ENCODE measurements at places on chromosomes 2 and 18.

DNA sequence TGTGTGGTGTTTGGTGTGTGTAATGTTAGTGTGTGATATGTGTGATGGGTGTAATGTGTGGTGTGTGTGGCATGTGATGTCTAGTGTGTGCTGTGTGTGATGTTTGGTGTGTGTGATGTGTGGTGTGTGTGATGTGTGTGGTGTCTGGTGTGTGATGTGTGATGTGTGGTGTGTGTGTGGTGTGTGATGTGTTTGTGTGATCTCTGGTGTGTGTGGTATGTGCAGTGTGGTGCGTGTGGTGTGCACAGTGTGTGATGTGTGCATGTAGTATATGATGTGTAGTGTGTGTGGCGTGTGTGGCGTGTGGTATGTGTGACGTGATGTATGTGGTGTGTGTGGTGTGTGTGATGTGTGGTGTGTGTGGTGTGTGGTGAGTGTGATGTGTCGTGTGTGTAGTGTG, 150.3 kb downstream of the TMEM18 start:
- DNase-seq = no peak

DNA sequence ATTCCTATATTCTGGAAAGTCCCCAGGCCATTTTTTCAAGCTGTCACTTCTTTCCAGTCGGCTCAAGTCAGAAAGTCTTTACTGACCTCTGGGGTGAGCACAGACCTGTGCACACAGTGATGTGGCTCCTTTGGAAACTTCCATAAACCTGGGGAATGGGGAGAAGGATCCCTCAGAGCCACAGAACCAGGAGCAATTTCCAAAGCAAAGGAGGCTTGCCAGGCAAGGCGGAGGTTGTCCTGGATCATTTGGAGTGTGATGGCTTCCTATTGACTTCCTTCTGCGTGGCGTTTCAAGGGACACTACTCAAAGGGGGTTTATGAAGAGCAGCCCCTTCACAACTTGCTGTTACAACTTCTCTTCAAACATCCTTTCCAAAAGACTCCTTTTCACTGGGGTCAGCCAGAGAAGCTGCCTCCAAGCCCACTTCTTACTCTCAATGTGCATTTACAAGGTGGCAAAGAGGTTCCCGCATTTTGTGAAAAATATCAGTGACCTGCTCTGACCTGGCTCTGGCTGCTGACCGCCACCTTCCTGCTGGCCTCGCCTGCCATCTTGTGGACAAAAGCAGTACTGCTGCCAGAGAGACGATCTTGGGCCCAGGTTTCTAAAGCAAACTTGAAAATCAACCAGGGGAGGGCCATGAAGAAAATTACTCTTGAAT, 18.2 kb upstream of the TMEM247 start:
- no peak for DNase-seq

- DNase-seq = no peak
These were observed 34.7 kb upstream of the DLX1 start for GRCh38 chr2:172050479-172051125.

DNA sequence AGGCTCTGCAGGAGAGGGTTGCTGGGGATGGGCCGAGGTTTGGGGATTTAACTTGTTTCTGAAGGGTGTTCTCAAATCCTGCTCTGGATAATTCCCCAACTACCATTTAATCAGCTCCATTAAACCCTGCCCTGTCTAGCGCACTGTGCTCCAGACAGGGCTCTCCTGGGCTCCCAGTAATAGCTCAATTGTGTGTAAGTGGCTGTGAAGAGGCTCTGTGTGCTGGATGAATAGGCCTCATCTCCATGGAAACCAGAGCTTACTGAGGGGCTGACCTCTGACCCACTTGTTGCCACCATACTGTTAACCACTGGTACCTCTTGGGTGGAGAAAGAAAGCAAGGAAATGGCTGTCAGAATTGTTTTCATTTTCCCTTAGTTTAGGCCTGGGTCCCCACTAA, 92.9 kb downstream of the TGOLN2 start:
- no peak for DNase-seq

GRCh38 chr2:176544991-176545956, 276.0 kb downstream of the MTX2 start:
- DNase-seq = no peak

DNA sequence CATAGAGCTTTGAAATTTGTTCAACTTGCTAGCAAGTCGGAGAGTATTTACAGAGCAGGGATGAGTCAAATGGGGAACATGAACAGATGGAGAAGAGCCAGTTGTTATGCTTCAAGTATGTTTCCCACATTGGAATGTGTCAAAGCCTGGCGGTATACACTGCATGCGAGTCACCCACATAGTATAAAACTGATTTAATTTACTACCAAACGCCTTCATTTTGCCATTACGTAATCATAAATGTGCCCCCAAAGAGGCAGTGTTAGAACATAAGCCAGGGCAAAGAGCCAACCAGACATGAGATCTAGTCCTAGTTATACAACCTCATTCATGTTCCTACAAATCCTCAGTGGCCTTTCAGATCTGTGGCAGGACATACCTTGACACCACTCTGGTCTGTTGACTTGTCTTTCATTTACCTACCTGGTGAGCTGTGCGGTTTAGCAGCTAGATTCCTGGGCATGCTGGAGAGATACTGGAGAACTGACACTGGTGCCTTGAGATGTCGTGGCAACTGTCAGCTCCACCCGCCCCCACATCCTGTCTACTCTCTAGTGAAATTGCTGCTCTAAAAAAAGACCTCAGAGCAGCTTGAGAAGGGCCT, 21.7 kb upstream of the NRP2 start:
- no peak for DNase-seq

GRCh38 chr18:26008096-26008495, 82.3 kb downstream of the SS18 start:
- DNase-seq = no peak

GRCh38 chr2:64972876-64973275, 16.3 kb upstream of the SLC1A4 start:
- DNase-seq = no peak

DNA sequence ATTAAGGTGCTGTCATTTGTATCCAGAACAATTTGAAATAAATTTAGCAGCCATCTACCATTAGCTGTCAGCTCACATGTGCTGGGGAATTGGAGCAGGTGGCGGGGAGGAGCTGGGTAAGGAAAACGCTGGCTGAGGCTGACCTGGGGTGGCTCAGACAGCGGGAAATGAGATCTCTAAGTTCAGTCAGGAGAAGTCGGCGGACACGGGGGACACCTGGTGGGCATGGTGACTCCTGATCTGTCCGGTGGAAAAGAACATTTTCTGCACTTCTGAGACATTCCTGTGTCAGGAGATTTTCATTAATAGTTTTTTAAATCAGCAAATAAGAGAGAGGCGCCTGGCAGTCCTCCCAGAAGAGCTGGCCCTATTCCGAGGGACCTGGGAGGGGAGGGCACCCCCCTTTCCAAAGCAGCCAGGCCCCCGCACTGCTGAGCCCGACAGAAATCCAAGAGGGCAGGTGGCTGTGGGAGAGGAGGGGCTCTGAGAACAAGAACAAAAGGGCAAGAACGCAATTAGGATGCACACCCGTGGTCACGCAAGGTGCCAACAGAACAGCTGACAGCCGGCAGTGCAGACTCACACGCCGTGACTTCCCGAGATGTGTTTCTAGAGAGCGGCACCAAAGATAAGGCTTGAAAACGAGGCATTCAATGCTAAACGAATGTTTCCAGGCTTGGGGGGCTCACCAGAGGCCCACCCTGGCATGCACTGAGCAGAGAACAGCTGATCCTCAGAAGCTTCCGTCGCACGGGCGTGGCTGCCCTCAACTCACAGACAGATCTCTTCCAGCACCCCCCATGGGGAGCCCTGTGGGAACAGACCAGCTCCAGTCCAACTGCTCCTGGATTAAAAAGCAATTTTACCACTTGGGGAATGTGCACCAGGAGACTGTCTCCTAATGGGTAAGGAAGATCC, 26.4 kb downstream of the SLC66A2 start:
- no peak for DNase-seq

DNA sequence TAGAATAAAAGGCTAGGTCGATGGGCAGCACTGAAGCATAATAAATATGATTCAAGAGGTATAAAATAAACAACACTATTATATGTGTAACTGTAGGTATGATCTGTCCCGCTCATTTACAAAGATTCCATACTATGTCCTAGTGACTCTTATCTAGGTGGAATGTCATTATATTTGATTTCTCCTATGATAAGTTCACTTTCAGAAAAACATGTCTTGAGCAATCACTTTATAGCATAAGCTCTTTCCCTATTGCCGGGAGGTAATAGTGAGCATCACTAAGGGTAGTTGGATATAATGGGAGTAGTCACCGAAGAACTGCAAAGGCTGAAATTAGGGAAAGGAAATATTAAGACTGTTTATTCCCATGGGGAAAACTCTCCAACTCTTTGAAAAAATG, 330.3 kb upstream of the THUMPD2 start:
- no peak for DNase-seq

- DNase-seq = no peak
These were observed 23.5 kb upstream of the ITGB6 start for GRCh38 chr2:160223560-160223959.

GRCh38 chr2:216606551-216607276, 26.5 kb upstream of the IGFBP2 start:
- no peak for DNase-seq

GRCh38 chr18:21996351-21996826, 173.0 kb upstream of the GATA6 start:
- no peak for DNase-seq

DNA sequence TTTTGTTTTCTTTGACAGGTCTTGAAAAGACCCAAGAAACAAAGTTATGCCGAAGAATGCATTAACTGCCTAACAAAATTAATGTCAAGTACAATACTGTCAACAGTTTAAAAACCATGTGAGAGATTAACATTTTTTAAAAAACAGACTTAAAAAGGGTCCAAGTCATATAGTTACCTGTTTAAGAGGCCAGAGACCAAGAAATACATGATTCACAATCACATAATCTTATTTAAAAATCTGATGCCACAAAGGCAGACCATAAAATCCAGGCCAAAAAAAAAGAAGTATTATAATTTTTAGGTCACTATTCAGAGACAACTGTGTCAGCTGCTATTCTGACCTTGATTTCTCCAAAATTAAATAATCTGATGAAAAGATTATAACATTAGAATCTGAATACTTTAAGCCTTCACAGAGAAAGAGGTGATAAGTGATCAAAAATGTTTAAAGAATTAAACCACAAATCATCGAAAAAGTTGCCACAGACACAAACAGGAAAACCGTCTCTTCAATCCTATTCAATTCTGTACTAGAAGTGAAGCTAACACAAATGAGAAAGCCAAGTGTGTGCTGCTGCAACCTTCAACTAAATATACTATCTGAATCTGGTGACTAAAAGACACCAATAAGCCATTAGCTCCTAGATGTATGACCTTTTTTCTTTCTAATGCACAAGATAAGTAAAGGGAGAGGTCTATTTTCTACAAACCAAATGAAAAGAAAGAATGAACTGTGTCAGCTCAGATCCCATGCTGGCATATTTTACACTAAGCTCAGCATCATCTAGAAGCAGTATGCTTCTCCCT, 286.0 kb downstream of the ZEB2 start:
- no peak for DNase-seq

- DNase-seq = no peak
These were observed 24.4 kb downstream of the ADRA2B start for GRCh38 chr2:96091711-96092572.

GRCh38 chr18:77116201-77117080, 16.1 kb downstream of the MBP start:
- DNase-seq = no peak

- no peak for DNase-seq
These were observed 235.5 kb downstream of the GULP1 start for GRCh38 chr2:188527141-188527540.

DNA sequence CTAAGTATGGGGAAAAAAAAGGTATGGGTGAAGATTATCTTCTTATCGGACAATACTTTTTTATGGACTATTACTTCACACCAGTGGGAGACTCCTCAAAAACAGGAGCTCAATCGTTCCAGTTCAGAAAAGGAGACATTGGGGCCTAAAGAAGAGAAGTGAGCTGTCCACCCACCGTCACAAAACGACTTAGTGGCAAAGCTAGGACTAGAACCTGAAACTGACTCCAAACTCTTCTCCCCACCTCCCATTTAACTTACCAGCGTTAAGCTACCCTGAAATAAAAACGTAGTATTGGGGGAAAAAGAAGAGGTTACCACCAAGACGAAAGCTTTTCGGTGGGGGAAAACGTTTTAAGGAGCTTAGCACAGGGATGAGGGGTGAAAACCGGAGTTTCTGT, 503 bp downstream of the GTF3C3 start:
- DNase-seq = no peak

Measured in stimulated activated CD4-positive, alpha-beta T cell treated with anti-CD3 and anti-CD28 coated beads, TNF-alpha, amount 100 ng/mL, for 1 hour (primary cell).